ENCODE measurements at places on chromosomes 12 and 14.

GRCh38 chr14:103867523-103867953 lies 20.2 kb upstream of the PPP1R13B start:
- DNase-seq, result no peak

- no peak for DNase-seq
Measured at GRCh38 chr14:35222324-35222723, 69.9 kb upstream of the PSMA6 start.

GRCh38 chr12:76201758-76202157 lies 117.3 kb upstream of the NAP1L1 start:
- DNase-seq, result peak; percentile 31

DNA sequence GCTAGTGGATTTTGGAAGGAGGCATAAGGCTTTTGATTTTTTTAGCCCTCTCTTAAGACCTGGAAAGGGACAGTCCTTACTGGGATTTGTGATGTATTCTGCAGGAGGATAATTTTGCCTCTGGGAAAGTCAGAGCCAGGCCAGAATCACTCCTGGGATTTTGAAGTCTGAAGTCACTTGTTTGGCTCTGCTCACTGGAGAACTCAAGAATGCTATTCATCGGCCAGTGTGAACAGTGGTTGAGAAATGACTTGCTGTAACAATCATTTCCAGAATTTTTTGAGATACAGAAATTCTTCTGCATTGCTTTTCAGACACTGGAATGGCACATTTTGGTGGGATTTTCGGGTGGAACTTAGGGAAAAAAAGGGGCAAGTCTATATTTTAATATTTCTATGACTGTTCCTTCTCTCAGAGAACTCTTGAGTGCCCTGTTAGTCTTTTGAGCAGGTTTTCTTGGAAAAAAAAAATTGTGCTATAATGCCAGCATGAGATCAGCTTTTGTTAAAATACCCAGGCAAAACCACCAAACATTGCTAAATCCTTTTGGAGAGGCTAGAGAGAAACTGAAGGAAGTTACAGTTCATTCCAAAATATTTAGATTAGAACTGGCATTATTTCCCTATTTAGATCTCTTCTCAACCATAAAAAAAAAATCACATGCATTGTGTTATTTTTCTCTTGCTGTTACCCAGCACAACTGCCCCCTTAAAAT lies 26.1 kb upstream of the BHLHE41 start:
- DNase-seq, result peak; percentile 77

GRCh38 chr12:242496-242895 lies 20.1 kb downstream of the SLC6A13 start:
- no peak for DNase-seq

GRCh38 chr14:69666112-69666511 lies 54.7 kb downstream of the SUSD6 start:
- peak; percentile 40 for DNase-seq

GRCh38 chr12:84605983-84606382 lies 306.6 kb downstream of the SLC6A15 start:
- no peak for DNase-seq

GRCh38 chr14:33814010-33814409 lies 136.9 kb downstream of the EGLN3 start:
- DNase-seq, result peak; percentile 40

GRCh38 chr14:103131580-103131979 lies 8.3 kb downstream of the TNFAIP2 start:
- DNase-seq, result no peak

GRCh38 chr14:57889245-57889644 lies 23.4 kb upstream of the SLC35F4 start:
- DNase-seq, result peak; percentile 83

GRCh38 chr12:80045594-80045993 lies 53.7 kb upstream of the OTOGL start:
- DNase-seq, result peak; percentile 89

GRCh38 chr12:121590476-121591143 lies 9.8 kb upstream of the KDM2B start:
- peak; percentile 87 for DNase-seq

GRCh38 chr14:60266021-60266937 lies 17.3 kb downstream of the PPM1A start:
- peak; percentile 39 for DNase-seq

GRCh38 chr14:23182372-23183157 lies 895 bp downstream of the SLC7A8 start:
- DNase-seq, result no peak

GRCh38 chr12:64181430-64182291 lies 40.4 kb downstream of the KICS2 start:
- DNase-seq, result peak; percentile 99

DNA sequence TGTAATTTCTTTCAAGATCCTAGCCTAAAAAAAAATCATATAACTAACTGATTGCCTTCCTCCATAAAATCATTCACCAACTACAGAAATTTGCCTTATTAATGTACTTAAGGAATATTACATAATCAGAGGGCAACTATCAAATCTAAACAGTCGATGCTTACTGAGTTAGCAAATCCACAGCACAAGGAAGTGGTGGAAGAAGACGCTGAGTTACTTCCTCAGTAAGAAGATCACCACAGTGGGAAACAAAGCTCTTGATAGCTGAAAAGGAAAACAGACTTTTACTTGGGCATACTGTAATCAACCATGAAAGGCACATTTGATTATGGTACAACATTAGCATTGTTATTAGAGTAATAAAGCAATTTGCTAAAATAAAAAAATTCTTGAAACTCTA lies 48.7 kb downstream of the HEATR5A start:
- DNase-seq, result no peak

- peak; percentile 76 for DNase-seq
Measured at GRCh38 chr14:79483477-79484388, 727.6 kb downstream of the DIO2 start.

GRCh38 chr14:104211215-104211614 lies 72.8 kb downstream of the KIF26A start:
- no peak for DNase-seq

DNA sequence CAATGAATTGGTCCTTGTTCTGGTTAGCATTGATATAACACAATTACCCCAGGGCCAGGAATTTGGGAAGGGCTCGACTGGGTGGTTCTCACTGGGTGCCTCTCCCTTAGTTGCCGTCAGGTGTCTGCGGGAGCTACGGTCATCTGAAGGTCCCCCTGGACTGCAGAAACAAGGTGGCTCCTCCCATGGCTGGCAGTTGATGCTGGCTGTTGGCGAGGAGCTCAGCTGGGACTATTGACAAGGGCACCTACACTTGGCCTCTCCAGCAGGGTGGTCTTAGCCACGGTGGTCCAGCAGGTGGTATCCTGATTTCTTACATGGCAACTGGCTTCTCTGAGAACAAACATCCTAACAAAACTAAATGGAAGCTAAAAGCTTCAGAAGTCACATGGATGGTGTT lies 41.0 kb upstream of the RGS6 start:
- DNase-seq, result no peak

DNA sequence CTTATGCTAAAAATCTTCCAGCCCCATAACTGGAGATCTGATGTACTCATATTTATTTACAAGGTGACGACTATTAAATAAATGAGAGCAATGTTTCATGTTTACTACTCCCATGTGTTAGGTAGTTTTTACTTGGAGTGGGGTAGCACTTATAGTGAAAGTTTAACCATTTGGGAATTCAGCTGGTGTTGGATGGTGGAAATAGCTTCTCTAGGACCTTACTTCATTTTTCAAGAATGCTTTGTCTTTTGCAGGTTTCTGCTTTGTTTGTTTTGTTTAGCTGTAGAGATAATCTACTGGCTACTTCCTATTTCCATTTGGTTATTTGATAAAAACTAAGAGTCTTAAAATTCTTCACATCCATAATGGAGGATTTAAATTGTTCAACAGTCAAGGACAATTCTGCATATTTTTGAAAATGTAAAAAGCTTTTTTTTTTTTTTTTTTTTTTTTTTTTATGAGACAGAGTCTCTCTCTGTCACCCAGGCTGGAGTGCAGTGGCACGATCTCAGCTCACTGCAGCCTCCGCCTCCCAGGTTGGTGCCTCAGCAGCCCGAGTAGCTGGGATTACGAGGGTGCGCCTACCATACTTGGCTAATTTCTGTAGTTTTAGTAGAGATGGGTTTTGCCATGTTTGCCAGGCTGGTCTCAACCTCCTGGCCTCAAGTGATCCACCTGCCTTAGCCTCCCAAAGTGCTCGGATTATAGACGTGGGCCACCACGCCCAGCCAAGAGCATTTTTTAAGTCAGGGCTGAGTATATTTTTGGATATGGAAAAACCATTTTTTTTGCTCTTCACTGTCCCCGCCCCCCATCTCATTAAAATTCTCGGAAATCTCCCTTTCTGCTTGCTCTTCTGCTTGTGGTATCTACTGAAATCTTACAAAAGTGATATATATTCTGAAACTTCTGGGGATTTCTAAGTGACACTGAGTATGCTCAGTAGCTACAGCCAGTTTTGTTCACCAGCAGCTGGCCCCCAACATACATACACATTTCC lies 1.4 kb upstream of the ABCD2 start:
- no peak for DNase-seq

- DNase-seq, result no peak
Measured at GRCh38 chr12:2550561-2551411, 244.0 kb upstream of the FKBP4 start.

- no peak for DNase-seq
Measured at GRCh38 chr12:109308534-109309380, at the start of gene FOXN4. TSS of gene FOXN4 (minus strand) at chr12:109309284. CDS start at chr12:109308321, 963 bp downstream.

GRCh38 chr12:31003861-31004640 lies 69.6 kb upstream of the DDX11 start:
- no peak for DNase-seq

DNA sequence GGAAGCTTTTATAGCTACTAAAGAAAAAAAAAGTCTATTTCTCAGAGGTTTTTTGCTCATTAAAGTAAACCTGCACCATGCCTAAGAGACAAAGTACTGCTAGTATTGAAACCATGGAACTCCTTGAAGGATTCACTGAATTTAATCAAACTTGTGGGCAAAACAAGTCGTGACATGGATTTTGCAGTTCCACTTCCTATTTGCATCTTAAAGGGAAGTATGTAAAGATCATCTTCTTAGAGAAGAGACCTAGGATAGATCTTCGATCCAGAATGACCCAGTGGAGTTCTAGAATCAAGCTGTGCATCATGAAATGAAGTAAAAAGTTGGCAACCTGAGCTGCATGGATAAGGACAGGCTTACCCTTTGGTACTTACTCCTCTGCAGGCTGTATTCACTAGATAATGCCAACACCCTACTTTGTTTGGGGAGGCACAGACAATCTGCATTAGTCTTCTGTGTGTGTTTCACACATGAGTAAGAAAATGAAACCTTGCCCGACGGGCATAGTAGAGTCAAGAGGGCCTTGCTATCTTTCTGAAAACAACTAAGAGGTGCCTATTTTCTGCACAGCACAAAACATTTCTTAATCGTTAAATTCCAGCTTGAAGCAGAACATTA lies 1.9 kb downstream of the GNG2 start:
- peak; percentile 16 for DNase-seq

GRCh38 chr12:113070117-113070906 lies 13.8 kb downstream of the DTX1 start:
- DNase-seq, result no peak

DNA sequence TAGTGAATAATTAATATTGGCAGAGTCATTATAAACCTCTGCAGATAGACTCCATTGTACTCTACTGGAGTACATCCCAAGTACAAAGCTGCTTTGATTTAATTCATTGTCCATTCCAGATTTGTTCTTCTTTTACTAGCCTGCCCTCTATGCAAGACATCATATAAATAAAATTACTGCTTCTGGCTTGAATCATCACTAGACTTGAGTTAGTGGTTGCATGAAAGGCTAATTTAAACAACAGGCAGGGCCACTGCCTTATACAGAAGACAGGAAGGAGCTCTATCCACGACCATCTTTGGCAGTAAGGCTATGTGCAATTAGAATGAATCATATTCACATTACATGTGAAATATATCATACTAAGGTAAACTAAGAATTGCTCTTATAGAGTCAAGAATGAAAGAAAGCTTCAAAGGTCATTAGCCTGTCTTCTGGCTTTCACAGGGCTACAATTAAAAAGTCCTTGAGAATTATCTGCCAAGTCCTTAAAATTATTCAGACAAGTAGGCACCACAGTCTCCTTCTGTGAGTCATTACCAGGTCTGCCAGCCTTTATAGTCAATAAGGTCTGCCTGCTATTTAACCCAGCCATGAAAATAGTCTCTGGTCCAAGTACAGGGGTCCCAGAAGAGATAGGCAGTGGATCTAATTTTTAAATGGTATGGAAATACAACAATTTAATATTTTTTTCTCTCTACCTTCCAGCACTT lies 631.8 kb downstream of the TMTC2 start:
- no peak for DNase-seq

DNA sequence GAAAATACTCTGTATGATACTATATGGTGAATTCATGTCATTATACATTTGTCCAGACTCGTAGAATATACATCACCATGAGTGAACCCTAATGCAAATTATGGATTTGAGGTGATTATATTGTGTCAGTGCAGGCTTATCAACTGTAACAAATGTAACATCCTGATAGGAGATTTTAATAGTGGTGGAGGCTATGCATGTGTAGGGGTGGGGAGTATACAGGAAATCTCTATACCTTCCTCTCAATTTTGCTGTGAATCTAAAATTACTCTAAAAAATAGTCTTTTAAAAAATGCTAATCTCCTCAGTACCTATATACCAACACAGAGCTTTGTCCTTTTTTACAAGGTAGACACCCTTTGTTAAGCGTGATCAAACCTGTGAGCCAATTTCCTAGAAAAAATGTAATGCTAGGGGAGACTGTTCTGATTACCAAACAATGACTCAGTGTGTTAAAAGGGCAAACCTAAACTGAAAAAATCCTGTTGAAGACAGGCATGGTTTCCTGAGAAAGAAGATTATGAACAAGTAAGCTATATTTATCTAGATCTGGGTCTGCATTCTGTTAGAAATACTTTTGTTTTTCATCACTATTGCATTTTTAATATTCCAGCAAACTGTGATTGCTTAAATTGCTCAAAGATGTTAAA lies 170.9 kb downstream of the DUSP6 start:
- DNase-seq, result peak; percentile 81

DNA sequence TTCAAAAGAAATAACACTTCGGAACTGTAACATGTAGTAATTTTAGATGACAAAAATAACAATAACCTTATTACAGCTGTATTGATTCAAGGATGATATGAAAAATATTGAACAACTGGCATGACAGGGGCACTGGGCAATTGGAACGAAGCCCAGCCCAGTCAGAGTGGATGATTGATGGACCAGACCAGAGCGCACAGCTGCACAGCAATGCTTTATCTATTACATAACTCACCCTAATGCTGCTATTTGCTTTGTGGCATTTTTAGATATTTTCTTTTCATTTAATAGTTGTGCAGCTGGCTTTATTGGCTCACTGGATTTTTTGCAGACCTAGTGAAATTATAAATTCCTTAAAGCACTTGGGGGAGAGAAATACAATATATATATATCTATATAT lies 26.9 kb upstream of the FERMT2 start:
- DNase-seq, result no peak

- peak; percentile 88 for DNase-seq
Measured at GRCh38 chr14:81517798-81518398, 15.8 kb downstream of the SEL1L start.
